ENCODE measurements at places on chromosomes 13 and 19. TPM values are rescaled to one million over a fixed set of nuclear protein-coding genes. Genes with fewer than 3 reads are reported as not detected.

Gene POLR1D
- 68.9 TPM for total RNA-seq

Gene COL4A2
- 295 TPM for total RNA-seq

Gene ANGPTL8
- 1.8 TPM for total RNA-seq

Gene ZNF429
- 8.3 TPM for total RNA-seq

Gene ZNF560
- not detected for total RNA-seq

DNA sequence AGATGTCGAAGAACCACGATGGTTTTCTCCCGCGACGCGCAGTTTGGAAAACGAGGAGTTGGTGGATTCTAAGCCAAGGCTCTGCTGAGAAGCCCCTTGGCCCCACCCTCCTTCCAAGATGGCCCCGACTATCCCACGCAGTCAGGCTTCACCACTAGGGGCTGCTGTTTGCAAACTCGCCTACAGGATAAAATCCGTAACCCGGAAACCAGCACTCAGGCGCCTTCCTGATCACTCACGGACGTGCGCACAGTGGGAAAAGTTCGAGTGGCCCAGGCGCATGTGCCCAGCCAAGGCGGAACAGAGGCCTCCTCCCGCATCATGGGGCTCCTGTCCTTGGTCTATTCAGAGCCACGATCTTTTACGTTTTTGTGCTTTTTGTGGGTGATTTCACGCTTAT, 19.2 kb upstream of the UQCR11 start:
- peak; percentile 48 for DNase-seq

DNA sequence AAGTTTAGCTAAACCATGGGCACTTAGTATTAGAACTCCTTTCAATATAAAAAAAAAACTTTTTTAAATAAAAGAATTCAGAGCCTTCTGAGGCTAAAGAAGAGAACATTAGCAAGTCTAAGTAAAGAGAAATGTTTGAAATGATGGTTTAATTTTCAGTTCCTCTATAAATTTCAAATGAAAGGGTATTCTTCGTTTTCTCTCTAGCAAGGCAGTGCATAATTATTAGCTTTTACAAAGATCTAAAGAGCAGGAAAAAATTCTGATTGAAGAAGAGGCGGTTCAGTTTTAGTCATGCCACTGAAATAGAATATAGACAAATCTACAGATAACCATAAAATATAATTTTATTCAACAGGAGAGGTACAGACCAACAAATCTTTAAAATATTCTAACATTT, 18.0 kb downstream of the SUCLA2 start:
- no peak for DNase-seq

DNA sequence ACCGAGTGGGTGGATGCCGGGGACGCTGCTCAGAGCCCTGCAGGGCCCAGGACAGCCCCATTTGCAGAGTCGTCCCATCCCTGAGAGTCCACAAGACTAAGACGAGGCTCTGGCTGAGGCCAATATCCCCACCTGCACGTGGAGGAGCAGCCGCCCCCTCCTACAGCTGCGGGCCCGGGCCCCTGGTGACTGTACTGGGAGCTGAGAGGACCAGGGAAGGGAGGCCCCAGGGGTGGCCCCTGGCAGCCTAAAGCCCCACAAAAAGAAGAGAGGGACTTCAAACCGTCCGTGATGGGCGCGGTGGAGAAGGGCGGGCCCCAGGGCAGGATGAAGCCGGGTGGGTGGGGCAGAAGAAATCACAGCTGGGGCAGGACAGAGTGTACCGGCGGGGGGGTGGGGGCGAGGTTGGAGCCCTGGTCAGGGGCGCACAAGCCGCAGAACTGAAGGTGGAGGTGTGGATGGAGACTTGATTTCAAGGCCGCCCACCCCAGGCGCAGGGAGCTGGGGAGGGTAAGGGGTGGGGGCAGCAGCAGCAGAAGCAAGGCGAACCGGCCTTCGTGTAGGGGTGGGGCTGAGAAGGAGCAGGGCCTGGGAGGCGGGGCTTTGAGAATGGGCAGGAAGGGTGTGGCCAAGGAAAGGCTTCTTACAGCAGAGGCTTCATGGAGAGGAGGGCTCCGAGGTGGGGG, 12.9 kb downstream of the CFD start:
- no peak for DNase-seq

DNA sequence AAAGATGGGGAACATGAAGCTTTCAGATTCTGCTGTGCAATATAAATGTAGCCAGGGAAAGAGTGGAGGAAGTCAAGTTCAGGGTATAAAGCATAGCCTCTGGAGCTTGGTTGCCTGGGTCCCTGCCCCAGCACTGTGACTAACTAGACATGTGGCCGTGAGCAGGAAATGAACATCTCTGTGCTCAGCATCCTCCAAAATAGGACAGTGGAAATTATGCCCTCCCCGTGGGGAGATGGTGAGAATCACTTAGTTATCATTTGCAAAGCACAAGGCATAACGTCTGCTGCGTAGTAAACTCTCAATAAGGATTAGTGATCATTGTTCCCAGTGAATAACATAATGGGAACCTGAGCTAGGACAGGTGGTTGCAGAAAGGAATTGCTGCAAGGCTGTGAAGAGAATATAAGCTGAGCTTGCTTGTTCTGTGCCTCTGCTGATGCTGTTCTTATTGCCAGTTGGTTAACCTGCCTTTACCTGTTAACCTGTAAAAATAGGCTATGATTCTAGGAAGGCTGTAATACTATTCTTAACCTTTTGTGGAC, 441.0 kb downstream of the COG6 start:
- DNase-seq, result no peak

DNA sequence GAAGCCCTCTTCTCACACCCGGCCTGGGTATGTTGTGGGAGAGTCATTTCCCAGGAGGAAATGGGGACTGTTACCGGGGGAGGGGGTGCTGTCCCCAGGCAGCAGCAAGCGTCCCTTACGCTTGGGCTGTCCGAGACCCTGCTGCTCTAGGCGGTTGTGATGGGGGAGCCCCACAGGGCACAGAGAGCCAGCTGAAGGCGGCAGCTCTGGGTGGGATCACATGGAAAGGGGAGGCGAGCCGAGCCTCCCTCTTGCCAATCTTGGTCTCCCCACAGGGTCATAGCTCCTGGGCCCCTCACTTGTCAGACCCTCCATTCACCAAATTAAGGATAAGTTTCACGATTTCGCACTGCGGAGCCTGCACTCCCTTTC, 22.0 kb downstream of the EPN1 start:
- DNase-seq, result no peak

GRCh38 chr19:35774274-35775045, 904 bp upstream of the ARHGAP33 start:
- no peak for DNase-seq

DNA sequence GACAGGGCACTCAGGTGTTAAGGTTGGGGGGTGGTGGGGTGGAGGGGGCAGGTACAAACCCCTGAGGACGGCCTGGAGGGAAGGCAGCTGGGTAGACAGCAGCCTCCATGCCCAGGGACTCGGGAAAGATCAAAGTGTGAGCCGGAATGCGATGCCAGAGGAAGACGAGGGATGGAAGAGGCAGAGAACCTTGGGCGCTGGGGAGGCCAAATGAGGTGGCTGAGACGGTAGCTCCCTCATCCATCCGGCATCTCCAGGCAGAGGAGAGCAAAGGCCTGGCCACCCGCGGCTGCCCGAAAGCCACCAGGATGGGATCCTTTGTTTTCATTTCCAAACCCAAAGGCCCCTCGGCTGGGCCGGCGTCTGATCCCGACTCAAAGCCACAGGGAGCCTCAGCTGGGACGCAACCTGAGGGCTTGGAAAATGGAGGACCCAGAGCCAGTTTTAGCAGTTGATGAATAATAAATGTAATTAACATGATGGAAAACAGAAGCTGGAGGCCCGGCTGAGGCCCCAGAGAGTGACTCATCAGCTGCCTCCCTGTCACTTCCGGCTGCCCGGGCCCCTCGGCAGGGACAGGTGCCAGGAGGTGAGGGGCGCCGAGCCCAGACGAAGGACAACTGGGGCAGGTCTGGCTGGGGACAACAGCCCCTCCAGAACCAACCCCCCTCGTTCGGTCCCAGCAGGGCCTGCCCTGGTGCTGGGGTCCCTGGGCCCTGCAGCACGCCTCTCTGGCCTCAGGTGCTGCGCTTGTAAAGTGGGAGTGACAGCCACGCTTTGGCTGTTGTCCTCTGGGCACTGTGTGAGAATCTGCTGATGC, 61.6 kb downstream of the CEBPG start:
- no peak for DNase-seq

- no peak for DNase-seq
Measured at GRCh38 chr19:6209680-6210079, 70.1 kb downstream of the MLLT1 start.
